ENCODE measurements at places on chromosomes 7 and 10. TPM values are rescaled to one million over a fixed set of nuclear protein-coding genes. Genes with fewer than 3 reads are reported as not detected.

The HILPDA gene
- total RNA-seq, result 2.0 TPM

The BTBD16 gene
- not detected for total RNA-seq

The ATP6V0A4 gene
- not detected for total RNA-seq

GRCh38 chr7:20351901-20352300 is 21.2 kb downstream of the ITGB8 start:
- no peak for DNase-seq

DNA sequence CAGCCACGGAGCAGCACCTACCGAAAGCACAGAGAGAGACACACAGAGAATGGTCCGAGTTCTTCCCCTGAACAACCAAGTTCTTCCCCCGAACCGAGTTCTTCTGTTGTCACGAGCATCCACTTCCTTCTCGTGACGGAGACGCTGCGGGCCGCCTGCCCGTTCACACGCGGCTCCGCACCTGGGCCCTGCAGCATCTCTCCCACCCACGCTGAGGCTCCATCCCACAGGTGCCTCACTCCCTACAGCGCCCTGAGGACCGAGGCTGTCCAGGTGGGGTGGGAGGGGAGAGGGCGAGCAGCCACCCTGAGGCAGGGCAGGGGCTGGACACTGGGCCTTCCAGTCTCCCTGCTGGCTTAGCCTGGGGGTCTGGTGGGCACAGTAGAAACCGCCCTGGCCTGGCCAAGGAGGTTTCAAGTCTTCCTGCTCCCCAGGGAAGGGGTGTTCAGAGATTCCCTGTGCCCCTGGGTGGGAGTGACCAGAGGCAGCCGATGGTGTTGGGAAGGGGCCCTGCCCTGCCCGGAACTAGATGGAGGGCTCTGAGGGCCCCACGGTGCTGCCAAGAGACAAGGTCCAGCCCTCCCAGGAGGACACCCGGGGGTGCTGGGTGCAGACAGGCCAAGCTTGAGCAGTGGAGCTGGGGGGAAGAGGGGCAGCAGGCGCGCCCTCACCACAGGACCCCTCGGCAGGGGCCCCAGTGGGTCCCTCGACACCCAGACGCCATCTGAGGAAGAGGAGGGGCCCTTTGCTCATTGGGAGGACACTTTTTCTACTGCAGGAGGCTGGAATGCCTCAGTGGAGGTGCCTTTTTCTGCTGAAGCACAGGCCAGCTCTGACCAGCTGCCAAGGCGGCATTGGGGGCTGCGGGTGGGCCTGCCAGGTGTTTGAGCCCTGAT is 5.2 kb upstream of the NKX6-2 start:
- no peak for DNase-seq

DNA sequence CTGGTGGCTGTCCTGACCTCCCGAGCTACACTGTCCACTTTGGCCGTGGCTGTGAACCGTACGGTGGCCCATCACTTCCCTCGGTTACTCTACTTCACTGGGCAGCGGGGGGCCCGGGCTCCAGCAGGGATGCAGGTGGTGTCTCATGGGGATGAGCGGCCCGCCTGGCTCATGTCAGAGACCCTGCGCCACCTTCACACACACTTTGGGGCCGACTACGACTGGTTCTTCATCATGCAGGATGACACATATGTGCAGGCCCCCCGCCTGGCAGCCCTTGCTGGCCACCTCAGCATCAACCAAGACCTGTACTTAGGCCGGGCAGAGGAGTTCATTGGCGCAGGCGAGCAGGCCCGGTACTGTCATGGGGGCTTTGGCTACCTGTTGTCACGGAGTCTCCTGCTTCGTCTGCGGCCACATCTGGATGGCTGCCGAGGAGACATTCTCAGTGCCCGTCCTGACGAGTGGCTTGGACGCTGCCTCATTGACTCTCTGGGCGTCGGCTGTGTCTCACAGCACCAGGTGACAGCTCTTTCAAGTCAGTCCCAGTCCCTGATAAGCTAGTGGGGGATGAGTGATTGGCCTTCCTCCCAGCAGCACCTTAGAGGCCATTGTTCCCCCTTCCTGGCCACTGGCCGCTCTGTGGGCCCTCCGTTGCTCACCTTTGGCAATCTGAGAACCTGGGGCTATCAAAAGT is 3.0 kb downstream of the CHPF2 start:
- no peak for DNase-seq

DNA sequence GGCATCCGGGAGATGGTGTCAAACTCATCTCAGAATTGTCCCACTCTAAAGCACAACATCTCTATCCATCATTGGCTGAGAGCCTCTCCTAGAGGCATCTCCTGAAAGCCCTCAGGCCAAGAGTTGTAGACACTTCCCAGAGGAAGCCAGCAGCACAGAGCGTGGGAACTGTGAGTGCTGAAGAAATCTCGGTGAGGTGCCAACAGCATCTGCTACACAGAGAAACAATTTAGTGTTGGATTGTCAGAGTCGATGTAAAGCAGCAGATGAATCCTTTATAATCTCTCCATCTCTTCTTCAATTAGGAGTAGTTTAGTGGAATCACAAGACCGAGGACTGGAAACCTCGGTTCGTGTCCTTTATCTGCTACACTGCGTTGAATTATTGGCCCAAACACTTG is 172.2 kb downstream of the C7orf25 start:
- DNase-seq, result no peak

GRCh38 chr7:91503934-91504555 is 239.8 kb downstream of the FZD1 start:
- no peak for DNase-seq
